ENCODE measurements at places on chromosomes 5 and 9.

DNA sequence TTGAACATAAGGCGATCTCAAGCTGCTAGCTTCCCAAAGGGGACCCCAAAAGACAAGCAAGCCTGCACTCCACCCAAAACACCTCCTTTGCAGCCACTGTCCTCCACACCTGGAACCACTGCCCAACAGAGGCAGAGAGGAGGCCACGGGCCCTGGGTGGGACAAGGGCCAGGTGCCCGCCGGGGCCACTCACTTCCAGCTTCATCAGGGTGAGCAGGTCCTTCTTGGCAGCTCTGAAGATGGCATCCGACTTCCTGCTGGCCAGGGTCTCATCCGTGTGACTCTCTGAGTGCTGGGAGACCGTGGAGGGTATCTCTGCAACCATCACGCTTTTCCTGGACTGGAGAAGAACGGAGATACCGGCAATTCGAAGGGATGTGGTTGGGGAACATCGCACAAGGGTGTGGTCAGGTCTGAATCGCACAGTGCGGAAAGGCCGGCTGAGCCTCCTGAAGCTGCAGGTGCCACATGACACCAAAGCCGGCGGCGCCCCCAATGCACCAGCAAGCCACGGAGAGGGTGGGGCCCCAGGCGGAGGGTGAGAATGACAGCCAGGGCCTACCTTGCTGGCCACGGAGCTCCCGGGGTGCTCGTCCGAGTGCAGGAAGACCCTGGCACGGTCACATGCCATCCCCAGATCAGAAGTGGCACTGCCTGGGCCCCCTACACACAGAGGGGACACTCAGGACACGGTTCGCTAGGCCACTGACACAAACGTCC, 44.6 kb downstream of the PNPLA7 start:
- DNase-seq: no peak

GRCh38 chr9:25850803-25851202, 172.6 kb upstream of the TUSC1 start:
- no peak for DNase-seq

DNA sequence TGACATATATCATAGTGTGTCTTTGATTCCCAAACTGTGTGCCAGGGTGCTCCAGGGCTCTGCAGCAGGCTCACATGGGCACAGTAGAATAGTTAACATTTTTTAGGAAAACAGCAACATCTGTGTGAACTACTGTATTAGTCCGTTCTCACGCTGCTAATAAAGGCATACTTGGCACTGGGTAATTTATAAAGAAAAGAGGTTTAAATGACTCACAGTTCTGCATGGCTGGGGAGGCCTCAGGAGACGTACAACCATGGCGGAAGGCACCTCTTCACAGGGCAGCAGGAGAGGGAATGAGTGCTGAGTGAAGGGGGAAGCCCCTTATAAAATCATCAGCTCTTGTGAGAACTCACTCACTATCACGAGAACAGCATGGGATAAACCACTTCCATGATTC, 82.7 kb downstream of the EGFLAM start:
- DNase-seq: no peak

DNA sequence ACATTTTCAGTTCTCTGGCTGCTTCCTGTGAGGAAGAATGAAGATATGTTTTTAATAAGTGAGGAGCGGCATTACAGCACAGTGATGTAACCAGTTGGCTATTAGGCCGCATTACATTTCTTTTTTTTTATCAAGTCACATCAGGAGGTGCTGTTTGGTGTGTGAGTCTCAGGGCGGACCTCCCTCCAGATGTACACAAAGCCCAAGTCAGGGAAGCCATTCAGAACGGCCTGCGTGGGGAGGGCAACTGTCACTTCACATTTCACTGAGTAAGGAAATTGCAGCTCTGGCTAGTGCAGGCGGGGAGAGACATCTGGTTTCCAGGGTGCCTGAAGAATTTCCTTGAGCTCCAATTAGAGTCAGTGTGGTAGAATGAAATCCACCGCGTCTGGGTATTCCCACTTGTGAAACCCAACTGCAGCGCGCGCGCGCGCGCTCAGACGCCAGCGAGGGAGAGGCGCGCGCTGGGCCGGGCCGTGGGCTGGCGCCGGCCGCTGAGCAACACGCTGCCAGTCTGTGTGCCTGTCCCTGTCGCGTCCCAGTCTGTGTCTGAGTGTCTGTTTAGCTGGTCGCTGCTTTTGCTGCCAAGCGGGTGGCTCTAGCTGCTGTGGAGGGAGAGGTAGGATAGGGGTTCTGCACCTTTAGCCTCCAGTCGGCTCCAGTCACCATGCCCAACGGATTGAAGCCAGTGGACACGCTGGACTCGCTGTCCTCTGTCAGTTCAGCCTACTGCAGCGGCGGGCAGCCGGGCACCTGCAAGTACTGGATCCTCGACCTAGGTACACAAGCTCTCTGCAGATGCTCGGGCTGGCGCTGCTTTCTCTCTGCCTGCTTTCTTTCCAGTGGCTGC, 140.8 kb upstream of the OTULINL start:
- DNase-seq: no peak

DNA sequence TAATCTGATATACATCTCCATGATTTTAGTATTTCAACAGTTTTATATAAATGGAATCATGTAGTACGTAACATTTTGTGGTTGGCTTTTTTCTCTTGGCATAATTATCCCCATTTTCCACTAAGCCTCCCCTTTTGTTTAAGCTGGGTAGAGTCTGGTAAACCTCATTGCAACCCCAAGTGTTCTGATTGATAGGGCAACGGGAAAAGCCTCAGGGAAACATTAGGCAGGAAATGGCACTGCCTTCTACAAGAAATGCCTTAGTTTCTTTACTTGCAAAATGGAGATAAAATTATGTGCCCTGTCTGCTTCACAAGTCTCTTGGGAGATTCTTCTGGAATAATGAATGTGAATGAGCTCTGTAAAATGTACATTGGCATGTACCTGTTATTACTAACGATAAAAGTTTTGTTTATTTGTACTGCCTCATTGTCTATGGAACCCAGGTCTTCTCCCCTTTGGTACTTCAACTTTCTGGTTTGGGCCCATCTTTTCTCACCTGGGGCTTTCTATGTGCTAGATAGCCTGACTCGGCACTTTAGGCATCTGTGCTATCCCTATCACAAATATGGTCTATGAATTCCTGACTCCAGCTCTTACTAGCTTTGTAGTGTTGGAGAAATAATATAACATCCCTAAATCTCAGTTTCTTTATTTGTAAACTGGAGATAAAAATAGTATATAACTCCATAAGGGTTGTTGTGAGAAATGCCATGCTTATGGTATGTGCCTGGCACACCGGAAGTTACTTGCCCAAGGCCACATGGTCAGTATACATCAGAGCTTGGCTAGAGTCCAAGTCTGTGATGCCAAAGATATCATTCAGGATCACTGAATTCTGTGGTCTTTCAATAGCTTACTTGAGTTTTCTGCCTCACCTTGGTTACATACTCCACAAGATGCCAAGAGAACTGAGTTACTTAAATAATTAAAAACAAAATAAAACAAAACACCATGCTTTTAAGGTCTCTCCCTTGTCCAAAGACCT, 48.2 kb upstream of the ZNF169 start:
- no peak for DNase-seq

DNA sequence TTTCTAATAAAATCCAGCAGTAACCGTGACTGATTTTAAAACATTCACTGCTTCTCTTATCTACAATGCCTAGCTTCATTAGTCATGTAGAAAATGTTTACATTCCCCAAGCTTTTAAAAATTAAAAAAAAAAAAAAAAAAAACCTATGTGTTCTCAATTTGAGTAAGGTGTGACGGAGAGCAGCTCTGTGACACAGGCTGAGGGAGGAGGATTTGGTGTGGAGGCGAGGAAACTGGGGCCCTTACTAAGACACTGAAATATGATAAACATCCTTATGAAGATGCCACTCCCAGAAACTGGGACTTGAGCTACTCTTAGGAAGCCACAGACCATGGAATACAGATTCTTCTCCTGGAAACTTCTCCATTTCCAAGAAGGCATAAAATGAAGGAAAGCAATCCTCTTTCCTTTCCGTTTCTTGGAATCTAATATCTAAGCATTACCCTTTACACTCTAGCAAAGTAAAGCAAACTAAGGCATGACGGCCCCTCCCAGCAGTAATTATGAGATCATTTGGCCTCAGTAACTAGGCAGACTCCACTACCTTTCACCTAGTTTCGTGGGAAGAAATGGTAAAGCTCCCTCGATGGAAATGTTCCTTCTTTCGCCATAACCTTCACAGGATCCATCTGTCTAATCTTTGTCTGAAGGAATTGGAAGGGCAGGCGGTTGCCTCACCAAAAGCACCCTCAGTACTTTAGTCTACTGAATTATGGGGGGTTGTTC, 23.5 kb downstream of the GRAMD2B start:
- DNase-seq: no peak

- DNase-seq: no peak
These were observed 1.6 kb upstream of the TMEM245 start for GRCh38 chr9:109121232-109121796.

GRCh38 chr5:15001517-15001916, 129.9 kb upstream of the ANKH start:
- DNase-seq: no peak

- DNase-seq: no peak
These were observed 13.0 kb downstream of the RGS7BP start for GRCh38 chr5:64518793-64519192.

DNA sequence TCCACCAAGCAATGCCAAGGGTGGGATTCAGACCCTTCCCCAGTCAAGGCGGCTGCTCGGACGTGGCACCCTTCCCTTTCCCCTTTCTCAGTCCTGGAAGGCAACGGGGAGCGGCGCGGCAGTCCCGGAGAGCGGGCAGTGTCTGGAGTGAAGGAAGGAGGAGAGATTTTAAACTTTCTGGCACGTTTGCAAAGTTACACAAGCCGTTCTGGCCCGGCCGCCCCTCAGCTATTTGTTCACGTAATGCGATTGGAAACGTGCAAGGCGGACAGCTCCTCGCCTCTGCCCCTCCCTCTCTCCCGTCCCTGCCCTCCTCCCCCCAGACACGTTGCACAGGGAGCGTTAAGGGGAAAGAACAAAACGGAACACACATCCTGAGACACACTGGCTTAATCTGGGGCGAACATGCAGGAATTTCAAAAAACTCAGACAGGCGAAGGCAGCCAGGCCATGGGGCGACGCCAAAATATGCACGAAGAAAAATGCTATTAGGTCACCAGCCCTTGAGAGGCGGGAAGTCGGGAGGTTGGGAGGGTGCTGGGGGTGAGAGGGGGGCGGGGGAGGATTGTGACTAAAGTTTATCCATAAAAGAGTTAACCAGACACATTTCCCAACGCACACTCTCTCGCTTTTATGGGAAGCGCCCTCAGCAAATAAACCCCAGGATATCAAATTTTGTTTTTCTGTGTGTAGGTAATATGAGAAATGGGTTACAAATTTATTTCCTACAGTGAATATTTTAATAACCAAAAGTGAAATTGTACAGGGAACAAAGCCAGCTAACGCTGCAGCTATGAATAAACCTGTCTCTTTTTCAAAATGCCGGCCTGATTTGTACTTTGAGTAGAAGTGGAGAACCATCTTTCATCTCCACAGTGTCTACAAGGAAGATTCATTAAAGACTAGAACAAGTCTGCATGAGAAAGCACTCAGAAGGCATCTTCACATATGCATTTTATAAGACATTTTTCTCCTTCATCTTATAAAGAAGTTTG, at the start of gene LOX:
LOX (minus strand) TSS at position 144 of the 995 bp plus-strand sequence. CDS start 274 bp downstream, outside the sequence.
- no peak for DNase-seq
